Stimulated activated CD8-positive, alpha-beta memory T cell treated with anti-CD3 and anti-CD28 coated beads, Interleukin-4, amount 100 ng/mL, for 4 hours (primary cell): ENCODE measurements at places on chromosomes 12 and 14.

DNA sequence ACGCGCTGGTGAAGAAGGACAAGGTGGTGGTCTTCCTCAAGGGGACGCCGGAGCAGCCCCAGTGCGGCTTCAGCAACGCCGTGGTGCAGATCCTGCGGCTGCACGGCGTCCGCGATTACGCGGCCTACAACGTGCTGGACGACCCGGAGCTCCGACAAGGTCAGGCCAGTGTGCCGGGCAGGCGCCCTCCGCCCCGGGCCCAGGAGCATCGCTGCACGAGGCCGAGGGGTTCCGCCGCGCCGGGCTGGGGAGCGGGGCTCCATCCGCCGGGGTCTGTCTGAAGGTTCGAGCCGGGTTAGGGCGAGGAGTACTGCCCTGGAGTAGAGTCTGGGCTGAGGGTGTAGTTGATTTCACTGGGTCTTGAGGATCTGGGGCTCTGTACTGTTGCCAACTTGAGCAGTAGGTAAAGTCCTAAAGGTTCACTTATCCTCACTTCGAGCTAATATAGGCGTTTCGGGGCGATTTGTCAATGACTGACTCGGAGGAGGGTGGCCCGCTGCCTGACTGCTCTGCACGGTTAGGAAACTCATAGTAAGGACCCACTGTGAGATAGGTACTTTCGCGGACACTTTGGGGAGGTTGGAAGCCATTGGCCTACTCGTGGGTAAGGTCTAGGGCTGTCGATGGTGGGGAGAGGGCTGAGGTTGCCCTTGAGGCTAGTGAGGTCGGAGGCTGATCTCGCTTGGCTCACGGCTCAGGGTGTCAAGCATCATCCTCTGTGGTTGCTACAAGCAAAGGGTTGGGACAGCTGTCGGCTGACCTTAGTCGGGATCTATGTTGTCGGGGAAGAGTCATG is 574 bp downstream of the GLRX5 start:
- DNase-seq, result no peak

GRCh38 chr12:92540782-92541423 is 161.9 kb upstream of the PLEKHG7 start:
- DNase-seq, result no peak

DNA sequence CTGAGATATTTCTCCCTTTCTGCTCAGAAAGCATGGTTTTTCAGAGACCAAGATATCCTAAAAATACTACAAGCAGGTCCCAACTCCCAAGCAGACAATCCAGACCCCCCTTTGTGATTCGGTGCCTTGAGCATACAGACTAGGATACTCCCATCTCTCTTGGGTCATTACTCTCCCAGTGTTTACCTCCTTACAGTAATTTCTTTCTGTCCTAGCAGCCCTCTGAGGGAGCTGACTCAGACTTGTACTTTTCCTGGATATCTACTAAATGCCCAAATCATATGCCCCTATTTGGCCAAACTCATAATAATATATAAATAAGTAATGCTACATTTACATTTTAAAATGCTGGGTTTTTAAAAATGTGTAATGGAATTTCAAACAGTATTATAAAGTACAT is 355.6 kb downstream of the LRIG3 start:
- no peak for DNase-seq

DNA sequence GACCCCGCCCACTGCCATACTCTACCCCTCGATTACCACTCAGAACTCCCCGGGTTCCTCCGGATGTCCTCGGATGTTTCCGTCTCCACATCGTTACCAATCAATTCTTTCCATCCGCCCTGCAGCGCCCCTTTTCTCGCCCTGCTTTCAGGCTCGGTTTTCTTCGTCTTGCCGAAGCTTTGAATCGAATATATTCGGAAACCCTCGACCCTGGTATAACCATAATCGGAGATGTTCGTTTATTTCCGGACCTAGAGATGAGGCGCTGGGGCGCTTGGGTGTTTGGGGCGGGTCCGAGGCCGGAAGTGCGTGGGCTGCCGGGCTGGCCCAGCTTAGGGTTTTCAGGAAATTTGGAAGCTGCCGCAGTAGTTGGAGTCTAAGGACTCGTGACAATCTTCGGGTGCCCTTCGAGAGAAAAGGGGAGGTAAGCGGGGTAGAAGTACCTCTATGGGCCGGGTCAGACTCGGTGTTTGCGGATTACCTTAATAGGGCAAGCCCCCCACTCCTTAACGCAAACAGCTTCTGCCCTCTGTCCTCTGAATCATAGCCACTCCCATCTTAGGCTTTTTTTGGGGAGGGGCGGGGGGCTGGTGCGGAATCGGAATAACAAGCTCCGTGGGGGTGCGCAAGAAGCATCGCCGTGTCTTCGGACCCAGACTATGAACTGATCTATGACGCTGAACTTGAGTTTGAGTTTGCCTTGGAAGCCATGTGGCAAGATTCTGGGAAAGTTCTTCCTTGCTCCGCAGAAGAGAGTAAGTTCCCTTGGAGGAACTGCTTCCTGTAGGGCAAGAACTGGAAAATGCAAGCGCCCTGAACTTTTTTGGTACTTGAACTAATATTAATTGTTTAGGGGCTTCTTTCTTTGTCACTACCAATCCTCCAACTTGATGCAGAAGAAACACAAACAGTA is at the start of gene C14orf119:
C14orf119 (plus strand) TSS at position 310 of the 913 bp plus-strand sequence. CDS start 2,154 bp downstream, outside the sequence.
- DNase-seq, result no peak

DNA sequence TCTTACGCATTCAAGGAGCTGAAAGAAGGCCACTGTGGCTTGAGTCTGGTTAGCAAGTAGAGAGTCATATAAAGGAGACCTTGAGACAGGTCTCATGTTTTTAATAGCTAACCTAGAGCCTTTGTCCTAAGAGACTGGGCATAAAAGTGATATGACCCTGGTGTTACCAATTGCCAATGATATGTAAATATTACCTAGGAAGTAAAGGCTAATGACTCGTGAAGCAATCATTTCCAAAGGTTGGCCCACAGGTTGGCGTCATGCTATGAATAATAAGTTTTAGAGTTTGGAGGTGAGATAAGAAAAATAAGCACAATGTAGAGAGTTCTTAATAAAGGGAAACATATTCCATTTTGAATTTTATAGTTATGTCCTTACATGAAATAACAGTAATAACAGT is 116.6 kb upstream of the PLEKHA5 start:
- DNase-seq, result no peak

DNA sequence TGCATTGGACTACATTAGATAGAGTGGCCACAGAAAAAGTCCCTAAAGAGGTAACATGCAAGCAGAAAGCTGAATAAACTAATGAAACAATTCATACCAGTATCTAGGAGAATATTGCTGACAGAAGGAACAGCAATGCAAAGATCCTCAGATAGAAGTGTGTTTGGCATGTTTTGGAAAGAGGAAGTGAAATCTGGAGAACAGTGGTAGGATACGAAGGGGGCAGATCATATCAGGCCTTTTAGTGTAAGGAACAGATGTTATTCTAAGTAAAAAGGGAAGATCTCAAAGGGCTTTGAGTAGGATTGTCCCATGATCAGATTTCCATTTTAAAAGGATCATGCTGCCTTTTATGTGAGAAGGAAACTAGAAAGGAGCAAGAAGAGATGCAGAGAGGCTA is 342.9 kb downstream of the PAWR start:
- no peak for DNase-seq

DNA sequence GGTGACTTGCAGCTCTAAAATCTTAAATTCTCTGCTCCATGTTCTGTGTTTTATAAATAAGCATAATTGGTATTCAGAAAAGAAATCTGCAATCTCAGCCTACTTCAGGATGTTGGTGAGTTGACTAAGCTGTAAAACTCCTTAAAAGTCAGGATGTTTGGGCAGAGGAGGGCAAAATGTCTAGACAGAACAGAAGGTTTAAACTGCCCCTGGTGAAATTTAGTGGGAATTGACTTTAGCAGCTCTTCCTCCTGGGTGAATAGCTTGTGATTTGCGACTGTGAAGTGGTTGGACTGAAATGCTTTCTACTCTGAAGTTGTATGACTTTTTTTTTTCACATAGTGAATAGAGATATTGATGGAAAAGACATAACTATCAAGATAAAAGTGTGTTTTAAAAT is 85.8 kb downstream of the CAND1 start:
- DNase-seq, result no peak

- DNase-seq, result no peak
Measured at GRCh38 chr12:63301311-63301710, 150.3 kb upstream of the AVPR1A start.
